ENCODE measurements at places on chromosomes 11 and 22. TPM values are rescaled to one million over a fixed set of nuclear protein-coding genes. Genes with fewer than 3 reads are reported as not detected.

HTR3A gene
- not detected for total RNA-seq

CWC15 gene
- total RNA-seq = 36.6 TPM

TPBGL gene
- not detected for total RNA-seq

UCP2 gene
- under 0.01 TPM for total RNA-seq

MMP11 gene
- 13.7 TPM for total RNA-seq

LYVE1 gene
- 5.9 TPM for total RNA-seq

HBE1 gene
- total RNA-seq = not detected

OR51I1 gene
- not detected for total RNA-seq

Measured in vein endothelial cell (primary cell).